ENCODE measurements at places on chromosomes 7 and 10.
A peak's percentile ranks its signal among the peaks of the same experiment; 100 is the strongest.

- DNase-seq: no peak
Measured at GRCh38 chr10:128221117-128221516, 94.9 kb upstream of the MKI67 start.

DNA sequence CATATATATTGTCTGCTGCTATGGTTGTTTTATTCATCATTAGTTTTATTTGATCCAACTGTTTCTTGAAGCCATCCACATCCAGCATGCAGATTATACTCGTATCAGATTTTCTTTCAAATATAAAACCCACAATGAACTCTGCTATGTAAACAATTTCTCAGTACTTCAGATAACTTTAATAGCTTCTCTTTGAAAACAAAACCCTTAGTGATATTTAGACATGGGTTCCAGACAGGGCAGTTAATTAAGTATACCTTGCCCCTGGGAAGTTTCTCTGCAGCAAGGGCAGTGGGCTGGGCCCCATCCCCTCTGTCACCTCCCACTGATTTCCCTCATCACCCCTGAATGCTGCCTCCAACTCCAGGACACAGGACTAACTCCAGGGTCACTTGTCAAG, 104.3 kb downstream of the GFRA1 start:
- no peak for DNase-seq

- DNase-seq: no peak
Measured at GRCh38 chr10:131107970-131108369, 203.6 kb downstream of the TCERG1L start.

DNA sequence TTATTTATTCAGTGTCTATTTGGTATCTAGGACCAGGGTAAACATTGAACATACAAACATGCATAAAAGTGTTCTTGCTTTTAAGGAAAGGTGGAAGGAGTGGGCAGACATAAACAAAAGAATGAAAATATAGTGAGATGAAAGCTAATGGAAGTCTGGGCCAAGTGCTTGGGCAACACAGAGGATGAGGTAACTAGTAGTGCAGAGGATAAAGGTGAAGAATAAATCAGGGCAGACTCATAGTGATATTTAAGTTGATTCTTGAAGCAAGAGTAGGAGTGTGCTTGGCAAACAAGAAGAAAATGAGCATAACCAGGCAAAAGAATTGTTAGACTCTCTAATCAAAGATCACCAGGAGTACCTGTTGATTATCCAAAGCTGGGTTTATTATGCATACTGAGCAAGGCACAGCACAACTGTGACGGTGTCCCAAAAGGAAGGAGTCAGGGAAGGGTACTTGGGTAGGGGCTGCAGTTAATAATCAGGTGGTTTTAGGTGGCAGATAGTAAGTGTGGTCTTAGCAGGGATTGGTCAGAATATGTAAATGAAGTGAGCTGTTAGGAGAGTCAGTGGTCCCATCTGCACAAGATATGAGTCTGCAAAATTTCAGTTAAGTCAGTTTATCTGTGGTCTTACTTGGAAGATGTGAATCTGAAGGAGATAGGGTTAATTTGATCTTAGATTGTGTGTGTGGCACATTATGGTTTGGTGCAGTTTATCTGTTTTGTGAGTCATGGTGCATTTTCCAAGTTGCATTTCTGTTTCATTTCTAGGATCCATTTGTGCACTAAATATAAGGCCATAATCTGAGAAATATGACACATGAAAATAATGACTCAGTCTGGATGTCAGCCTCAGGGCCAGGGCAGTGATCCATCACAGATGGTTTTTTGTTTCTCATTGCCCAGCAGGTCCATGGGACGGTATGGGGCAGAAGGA, 30.6 kb upstream of the TAX1BP1 start:
- DNase-seq: peak; percentile 14

- no peak for DNase-seq
Measured at GRCh38 chr7:47045207-47046051, 536.5 kb downstream of the TNS3 start.

DNA sequence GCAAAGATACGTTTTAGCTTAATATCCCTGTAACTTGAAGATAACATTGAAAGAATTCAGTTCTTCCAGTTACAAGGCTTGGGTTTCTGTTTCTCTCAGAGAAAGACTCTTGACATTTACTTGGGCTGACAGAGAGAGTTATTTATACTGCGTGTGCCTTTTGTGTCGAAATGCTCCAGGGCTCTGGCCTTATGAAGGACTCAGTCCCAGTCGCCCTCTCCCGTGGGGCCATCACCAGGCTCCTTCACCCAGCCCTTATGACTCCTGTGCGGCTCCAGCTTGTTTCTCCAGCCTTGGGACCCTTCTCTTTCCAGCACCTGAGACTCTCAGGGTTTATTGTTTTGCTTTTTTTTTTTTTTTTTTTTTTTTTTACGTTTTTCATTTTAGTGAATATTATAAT, 242.3 kb upstream of the DKK1 start:
- DNase-seq: no peak

GRCh38 chr10:11685787-11686218, 56.4 kb upstream of the ECHDC3 start:
- DNase-seq: peak; percentile 58

GRCh38 chr7:108418946-108419345, 37.3 kb downstream of the NRCAM start:
- DNase-seq: no peak

- DNase-seq: no peak
Measured at GRCh38 chr7:103148131-103148993, 537 bp downstream of the NAPEPLD start.

GRCh38 chr10:33638891-33639290, 304.4 kb upstream of the NRP1 start:
- DNase-seq: no peak

GRCh38 chr10:21065621-21066248, 168.6 kb upstream of the NEBL start:
- DNase-seq: no peak

- DNase-seq: peak; percentile 64
Measured at GRCh38 chr7:47088329-47089067, 493.4 kb downstream of the TNS3 start.

- no peak for DNase-seq
Measured at GRCh38 chr10:1043532-1043995, 5.4 kb downstream of the IDI1 start.

DNA sequence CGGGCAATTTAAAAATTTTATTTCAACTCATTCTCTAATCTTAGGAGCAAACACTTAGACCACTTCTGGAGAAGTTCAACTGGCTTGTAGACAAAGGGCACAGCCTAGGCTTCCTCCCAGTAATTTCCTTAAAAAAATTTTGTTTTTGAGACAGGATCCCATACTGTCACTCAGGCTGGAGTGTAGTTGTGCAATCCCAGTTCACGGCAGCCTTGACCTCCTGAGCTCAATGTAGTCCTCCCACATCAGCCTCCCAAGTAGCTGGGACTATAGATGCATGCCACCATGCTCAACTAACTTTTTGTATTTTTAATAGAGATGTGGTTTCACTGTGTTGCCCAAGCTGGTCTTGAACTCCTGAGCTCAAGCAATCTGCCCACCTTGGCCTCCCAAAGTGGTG, 38.4 kb downstream of the BAMBI start:
- no peak for DNase-seq
